Mononuclear cell (primary cell): ENCODE measurements at places on chromosomes 16 and 17. TPM values are rescaled to one million over a fixed set of nuclear protein-coding genes. Genes with fewer than 3 reads are reported as not detected.

PRAC2 gene
- not detected for total RNA-seq

ZNF75A gene
- total RNA-seq: 34.8 TPM

ATP2A3 gene
- total RNA-seq: 76.6 TPM

KRTAP2-3 gene
- total RNA-seq: not detected

AFMID gene
- total RNA-seq: 5.0 TPM

PFN1 gene
- total RNA-seq: 414 TPM
